ENCODE measurements at places on chromosomes 12 and 14.

GRCh38 chr12:133081159-133081780, 547 bp downstream of the ZNF140 start:
- DNase-seq: peak; percentile 12

- DNase-seq: no peak
Measured at GRCh38 chr12:105206686-105207374, 29.1 kb downstream of the APPL2 start.

GRCh38 chr12:13196130-13196921, at the start of gene EMP1:
Gene EMP1 (plus strand): TSS chr12:13196726. CDS start chr12:13211511, 14,785 bp downstream.
- peak; percentile 100 for DNase-seq

- peak; percentile 46 for DNase-seq
Measured at GRCh38 chr12:18158774-18159557, 69.0 kb upstream of the RERGL start.

DNA sequence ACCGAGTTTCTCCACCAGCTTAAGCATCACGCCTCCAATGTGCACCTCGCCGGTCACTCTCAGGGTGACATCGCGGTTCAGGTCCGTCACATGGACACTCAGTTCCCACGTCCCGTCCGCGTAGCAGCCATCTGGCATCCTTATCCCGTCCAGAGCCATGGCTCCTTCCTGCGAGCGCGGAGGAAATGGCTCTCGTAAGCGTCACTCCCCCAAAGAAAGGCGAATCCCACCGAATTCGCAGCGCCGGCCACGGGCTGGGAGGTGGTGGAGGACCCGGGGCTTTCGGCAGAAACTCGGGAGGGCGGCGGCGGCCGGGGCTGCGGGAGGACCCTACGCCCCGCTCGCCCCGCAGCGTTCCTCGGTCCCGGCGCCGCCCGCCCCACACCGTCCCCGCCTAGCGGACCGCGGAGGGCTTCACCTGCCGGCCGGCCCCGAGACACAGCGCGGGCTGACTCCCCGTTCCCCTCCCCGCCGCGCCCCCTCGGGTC, 396 bp downstream of the FERMT2 start:
- peak; percentile 61 for DNase-seq

DNA sequence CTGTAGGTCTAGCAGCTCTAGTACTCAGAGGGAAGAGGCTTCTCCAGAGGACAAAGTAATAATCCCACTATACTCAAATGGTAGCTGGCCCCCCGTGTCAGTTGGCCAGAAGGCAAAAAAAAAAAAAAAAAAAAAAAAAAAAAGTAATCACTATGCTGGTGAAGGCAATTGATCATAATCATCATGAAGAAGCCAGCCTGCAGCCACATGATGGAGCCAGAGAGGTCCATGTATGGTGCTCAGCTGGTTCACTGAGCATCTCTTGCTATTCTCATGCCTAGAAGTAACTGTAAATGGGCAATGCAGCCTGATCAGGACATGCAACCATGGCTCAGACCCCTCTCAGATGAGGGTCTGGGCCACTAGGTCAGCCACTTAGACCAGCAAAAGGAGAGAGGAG, 378.8 kb downstream of the MED13L start:
- DNase-seq: no peak

DNA sequence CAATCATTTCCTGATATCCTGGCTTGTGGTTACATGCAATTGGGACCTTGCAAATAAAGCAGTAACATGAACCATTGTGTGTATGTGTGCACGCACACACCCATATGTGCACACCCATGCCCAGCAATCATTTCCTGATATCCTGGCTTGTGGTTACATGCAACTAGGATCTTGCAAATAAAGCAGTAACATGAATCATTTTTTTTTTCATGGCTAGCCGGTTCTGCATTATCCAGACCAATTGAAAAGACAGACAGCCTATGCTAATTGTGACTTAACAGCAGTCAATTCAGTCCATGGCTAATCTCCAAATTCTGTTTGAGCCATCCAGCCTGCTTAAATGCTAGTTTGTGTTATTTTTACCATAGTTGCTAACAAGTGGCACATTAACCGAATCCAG, 134.3 kb downstream of the TTC7B start:
- no peak for DNase-seq

DNA sequence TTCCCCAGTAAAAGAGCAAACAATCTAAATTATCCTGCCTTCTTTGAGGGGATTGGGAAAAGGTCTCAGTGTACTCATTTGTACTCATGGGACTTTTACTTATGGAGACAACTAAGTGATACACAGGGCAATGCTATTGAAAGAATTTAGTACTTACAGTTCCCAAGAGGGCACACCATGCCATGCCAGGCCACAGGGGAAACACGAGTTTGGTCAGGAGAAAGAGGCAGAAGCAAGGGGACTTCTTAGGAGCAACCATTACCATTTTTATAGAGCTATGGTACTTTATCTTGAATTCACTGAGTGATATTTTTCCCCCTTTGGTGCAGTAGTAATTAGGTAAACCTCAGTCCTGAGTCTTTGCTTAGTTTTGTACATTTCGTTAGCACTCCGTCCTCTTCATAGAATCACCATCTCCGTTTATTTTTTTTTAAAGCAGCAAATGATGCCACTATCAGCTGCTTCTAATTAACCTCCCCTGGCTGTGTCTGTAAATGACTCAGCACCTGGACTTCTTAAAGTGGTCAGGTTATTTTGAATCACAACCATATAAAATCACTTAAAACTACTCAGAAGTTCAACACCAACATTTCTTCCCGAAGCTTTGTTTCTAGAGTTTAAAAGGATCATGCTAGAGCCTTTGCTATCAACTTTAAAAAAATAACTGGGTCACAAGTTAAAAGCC, 5.9 kb upstream of the WASHC3 start:
- peak; percentile 26 for DNase-seq

GRCh38 chr12:42568952-42569915, 20.3 kb downstream of the PRICKLE1 start:
- DNase-seq: peak; percentile 63

DNA sequence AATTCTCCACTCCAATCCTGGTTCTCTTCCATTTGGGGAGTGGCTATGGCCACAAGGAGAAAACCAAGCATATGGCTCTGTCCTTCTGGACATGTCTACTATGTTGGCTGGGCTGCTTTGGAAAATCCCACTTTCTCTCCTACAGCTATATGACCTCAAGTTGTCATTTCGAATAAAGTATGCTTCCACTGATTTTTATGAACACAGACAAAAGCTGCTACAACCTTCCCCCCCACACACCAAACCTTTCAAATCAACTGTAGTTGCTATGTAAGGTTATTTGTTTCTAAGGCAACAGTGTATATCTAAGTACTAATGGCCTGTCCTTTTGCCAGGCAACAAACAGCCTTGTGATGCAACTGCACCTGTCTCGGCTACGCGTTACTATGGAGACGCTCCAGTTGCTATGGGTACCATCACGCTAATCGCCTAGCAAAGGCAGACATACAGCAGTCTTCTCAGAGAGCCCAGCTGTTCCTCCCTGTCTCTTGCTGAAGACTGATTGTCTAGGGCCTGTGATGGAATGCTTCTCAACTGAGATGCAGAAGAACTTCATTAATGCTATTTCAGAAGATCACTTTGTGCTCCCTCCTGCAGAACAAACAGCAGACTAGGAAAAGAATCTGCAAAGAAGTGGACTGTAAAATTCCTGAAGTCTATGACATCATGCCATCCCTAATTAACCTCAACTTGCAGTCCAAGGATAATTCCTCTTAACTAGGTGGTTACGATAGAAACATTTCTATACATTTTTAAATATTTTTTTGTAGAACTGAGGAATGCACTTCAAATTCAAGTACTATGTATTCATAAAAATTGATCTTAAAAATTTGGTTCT, 67.6 kb downstream of the FOXN3 start:
- DNase-seq: no peak

DNA sequence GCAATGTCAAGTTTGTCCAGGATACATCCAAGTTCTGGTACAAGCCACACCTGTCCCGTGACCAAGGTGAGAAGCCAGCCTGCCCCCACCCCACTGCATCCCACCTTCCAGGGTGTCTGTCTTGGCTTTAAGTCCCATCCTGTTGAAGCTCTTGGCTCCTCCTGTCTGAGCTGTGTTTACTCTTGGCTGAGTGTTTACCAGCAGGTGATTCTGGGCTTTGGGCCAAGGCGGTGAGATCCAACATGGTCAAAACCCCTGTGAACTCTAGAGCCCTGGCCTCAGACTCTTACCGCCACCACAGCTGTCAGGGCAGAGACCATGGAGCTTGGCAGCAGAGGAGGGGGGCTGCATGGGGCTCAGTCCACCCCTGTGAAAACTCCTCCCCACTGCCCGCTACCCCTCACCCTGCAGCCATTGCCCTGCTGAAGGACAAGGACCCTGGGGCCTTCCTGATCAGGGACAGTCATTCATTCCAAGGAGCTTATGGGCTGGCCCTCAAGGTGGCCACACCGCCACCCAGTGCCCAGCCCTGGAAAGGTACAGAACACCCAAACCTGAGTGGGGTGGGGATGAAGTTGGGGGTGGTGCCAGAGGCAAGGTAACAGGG, 11.6 kb downstream of the TNS2 start:
- no peak for DNase-seq

DNA sequence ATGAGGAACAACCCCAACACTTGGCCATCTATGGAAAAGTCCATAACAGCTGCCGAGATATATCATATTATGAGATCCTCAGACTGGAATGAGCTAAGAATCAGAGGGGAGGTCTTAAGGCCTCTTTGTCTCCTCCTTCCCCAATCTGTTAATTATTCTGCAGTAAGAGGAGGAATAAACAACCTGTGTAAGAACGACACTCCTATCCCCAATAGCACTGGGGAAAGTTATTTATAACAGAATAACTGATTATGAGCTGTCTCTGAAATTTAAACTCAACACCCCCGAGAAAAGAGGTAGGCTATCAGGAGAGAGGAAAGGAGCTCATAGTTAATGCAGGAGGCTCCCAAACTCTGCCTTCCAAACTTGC, 68.0 kb downstream of the NIN start:
- no peak for DNase-seq

GRCh38 chr12:19316425-19316824, 122.9 kb upstream of the AEBP2 start:
- DNase-seq: peak; percentile 8

DNA sequence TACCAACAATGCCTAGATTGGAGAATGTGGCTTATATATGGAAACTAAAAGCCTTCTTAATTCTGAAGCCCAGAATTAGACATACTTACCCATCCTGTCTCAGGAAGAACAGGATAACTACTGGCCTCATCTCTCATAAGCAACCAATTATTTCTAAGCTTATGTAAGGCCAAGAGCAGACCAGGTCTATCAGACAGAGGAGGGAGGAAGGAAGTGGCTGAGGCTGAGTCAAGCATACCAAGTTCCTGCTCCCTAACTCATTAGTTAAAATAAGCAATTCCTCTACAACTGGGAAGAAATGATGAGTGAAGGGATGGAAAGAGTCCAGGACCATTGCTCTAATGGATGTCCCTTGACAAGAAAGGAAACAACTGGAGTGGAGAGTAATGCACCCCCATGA, 27.0 kb upstream of the INSM2 start:
- peak; percentile 44 for DNase-seq

GRCh38 chr14:86723254-86723624, 1193.3 kb downstream of the FLRT2 start:
- no peak for DNase-seq

- DNase-seq: peak; percentile 80
Measured at GRCh38 chr12:81167694-81168093, 89.8 kb downstream of the ACSS3 start.

DNA sequence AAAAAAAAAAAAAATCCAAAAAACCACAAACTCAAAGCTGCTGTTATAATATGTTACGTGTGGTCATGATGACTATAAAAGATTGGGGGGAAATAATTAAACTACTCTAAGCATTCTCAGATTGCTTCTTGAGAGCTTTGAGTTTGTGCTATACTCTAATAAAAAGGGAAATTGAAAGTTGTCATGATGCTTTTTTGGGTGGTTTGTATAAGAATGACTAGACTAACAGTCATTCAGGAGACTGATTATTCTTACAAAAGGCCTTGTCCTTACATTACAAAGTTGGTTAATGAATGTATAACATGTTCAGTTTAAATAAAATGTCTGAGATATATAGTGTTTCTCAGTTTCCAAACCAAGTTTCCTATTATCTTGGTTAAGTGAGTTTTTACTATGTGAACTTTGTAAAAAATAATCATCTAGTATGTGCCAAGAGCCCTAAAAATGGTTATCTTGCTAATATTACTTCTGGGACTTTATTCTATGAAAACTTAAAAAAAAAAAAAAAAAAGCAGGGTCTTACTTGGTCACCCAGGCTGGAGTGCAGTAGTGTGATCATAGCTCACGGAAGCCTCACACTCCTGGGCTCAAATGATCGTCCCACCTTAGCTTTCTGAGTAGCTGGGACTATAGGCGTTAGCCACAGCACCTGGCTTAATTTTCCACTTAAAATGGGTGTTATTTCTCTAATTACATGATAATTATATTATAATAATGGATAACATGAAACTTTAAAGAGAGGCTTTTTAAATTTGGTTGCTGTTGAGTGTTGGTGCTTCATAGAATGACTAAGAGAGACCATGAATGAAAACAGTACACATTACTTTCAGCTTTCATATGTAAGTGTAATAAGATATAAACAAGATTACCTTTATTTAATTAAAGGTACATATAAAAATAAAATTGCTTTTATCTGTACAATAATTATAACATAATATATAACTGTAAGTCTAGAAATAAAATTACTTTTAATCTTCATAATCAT, 459.6 kb upstream of the RGS6 start:
- DNase-seq: peak; percentile 58

DNA sequence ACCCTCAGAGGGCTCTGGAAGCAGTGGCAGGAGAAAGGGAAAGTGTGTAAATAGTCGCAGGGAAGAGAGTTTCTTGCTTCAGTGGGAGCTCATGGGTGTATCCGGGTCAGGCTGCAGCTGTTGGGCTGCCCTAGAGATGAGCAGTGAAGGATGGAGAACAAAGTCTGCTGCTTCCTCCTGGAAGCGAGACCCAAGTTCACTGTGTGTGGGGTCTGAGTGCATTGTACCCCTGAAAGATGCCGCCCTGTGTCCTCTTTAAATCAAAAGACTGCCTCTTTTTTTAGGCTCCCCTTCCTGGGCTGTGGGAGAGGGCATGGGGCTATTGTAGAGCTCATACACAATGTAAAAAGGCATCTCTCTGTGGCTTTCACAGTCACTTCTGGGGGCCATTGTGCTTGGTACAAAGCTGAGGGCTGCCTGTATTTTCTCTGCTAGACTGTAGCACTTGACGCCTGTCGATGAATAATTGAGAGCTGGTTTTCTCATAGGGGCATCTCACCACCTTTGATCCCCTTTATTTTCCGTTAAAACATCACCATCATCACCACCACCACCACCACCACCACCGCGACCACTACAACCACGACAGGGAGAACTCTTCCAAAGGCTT, 16.7 kb downstream of the CHST11 start:
- no peak for DNase-seq

DNA sequence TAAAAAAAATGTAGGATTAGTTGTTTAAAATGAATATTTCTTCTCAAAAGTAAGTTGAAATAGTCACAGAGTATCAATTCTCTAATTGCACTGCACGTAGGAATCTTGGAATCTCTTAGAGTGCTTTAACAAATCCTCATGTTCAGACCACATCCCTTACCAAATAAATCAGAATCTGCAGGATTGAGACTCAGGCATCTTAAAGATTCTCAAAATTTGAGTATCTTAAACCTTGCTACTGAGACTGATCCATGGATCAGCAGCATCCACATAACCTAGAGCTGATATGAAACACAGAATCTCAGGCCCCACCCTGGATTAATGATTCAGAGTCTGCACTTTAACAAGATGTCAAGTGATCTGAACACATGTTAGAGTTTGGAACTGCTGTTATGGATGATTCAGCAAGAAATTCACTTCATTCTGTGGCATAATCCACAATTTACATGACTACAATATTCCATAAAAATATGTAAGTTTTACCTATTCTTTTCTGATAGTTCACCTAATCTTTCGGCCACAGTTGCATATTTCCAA, 58.7 kb downstream of the ADAMTS20 start:
- no peak for DNase-seq

- no peak for DNase-seq
Measured at GRCh38 chr12:94706250-94706661, 55.9 kb upstream of the TMCC3 start.
